CD4-positive, alpha-beta T cell treated with Interleukin-4 for 1 hour (primary cell): ENCODE measurements at places on chromosomes 12 and 14.

DNA sequence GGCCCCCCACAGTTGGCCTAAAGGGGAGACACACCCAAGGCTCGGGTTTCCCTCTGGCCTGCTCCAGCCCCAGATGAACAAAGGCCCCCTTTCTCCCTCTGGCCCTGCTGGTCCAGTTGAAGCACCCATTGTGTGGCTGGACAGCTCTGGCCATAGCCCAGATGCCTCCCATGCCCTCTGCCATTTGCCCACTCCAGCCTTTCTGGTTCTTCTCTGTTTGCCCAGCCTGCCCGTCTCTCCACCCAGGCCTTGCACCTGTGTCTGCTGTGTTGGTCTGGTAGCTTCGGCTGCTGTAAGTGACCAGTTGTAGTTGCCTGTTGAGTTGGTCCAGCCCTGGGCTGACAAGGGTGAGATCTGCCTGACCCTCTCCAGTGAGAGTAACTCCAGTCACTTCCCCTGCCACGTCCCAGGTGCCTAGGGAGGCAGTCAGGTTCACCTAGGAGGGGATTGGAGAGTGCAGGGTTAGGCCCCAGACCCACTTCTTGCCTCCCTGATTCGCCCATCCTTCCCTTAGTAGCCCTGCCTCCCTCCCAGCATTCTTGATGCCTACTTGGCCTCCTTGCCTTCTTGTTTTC is 3.0 kb downstream of the B4GALNT1 start:
- DNase-seq: no peak

GRCh38 chr12:55041345-55042055 is 21.7 kb downstream of the NEUROD4 start:
- DNase-seq: no peak

GRCh38 chr12:56359851-56360767 is at the start of gene STAT2:
Gene STAT2, minus strand, starts transcription at chr12:56360107. Its CDS starts 3,536 bp downstream, at chr12:56356571.
- DNase-seq: peak; percentile 100

GRCh38 chr12:116600959-116601918 is 42.1 kb downstream of the MAP1LC3B2 start:
- peak; percentile 29 for DNase-seq

DNA sequence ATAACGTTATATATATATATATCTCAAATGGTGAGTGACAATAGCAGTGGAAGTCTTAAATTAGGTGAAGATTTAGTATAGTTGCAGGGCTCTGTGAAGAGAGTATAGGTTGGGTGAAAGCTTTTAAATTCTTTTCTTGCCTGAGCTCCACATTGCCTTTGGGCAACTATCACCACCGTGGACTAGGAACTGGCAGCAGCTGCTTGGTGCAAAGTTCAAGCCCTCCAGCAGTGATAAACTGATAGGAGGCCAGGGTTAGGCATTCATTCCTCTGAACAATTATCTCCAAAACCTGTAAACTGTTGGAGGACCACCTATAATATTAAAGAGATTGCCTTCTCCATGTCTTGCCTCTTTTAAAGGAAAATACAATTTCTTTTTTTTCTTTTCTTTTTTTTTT is 91.2 kb upstream of the ATXN7L3B start:
- DNase-seq: no peak

- DNase-seq: no peak
Observed at GRCh38 chr12:87171356-87171755, 857.8 kb downstream of the C12orf50 start.

- peak; percentile 40 for DNase-seq
Observed at GRCh38 chr12:67161322-67161918, 107.7 kb upstream of the CAND1 start.

GRCh38 chr14:74239848-74240793 is 872 bp downstream of the VSX2 start:
- no peak for DNase-seq

DNA sequence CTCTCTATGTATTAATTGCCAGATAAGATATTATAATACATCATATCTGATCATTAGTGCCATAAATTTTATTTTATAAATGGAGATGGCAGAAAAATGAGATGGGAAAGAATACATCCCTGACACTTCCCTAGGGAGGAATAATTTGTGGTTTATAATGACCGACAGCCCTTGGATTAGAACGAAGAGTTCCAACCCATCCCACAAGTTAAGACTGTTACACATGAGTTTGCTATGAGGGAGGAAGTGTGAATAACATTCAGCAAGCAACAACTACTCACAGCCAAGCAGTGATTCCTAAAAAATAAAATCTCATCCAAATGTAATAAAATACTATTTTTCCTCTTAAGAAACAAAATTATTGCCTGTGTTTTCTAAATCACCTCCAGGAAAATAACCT is 299.0 kb downstream of the CCDC91 start:
- no peak for DNase-seq

- peak; percentile 32 for DNase-seq
Observed at GRCh38 chr12:47317175-47317915, 237.6 kb upstream of the AMIGO2 start.
